ENCODE measurements at places on chromosomes 4 and X.

- DNase-seq: no peak
These were observed 2.5 kb downstream of the CPEB2 start for GRCh38 chr4:15004739-15005301.

DNA sequence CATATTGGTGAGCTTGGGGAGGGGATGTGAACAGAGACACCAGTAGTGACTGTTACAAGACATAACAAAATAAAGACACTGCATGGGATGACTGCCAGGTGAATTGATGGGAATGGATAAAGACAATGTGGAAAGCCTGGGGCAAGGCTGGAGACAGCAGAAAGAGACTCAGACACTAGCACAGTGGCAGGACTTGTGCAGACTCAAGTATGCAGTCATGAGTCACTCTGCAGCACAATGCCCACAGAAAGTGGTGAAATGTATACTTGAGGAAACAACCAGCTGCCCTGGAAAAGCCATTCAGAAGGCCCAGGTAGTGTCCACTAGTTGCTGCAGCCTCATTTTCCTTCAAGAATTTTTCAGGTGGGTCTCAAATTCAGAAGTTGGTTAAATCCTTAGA, 452.3 kb downstream of the MID1IP1 start:
- peak; percentile 20 for DNase-seq

DNA sequence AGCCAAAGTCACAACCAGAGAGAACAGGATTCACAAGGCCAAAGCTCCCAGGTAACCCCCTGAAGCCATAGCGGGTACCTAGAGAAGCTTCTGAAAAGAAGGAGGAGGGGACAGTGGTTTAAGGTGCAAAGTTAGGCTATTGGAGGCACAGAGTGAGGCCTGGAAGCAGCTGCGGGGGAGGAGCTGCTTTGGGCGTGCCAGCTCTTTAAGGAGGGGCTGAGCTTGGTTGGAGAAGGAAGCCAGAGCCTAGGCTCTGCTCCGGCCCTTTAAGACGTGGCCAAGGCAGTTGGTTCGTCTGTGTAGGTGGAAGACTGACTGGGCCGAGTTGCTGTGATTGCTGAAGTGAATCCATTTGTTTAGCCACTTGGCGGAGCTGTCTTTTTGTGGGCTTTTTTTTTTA, 1.5 kb downstream of the KLF8 start:
- DNase-seq: peak; percentile 37

- peak; percentile 98 for DNase-seq
These were observed 186.4 kb upstream of the GALNT7 start for GRCh38 chr4:172982151-172982590.

DNA sequence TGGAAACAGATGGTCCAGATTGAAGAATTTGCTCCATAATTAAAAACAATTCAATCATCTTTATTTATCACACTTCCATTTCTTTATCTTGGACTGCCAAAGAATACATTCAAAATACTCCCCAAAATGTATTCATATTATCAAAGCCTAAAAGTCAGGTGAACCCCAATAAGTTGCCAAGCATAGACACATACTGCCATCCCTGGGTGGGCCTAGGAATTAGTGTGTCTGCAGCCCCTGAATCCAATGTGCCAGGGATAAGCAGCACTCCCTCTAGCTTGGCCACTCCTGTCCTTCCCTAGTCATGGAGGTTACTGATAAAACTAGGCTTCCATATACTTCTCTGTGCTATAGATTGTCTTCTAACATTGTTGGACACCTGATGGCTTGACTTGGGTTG, 199.9 kb downstream of the TENM3 start:
- no peak for DNase-seq

GRCh38 chrX:21438792-21439191, 64.6 kb downstream of the CNKSR2 start:
- DNase-seq: no peak

DNA sequence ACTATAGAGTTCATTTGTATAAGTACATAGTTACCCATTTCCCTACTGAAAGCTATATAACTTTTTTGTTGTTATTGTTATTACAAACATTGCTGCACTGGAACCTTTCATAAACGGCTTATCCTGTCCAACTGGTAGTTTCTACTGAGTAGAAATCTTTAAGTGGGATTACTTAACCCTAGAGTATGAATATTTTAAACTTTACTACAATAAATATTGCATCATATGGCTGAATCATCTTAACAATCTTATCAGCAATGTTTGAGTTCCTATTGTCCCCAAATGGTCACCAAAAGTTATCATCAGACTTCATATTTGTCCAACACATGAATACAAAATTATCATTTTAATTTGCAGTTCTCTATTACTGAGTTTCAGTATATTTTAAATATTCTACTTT, 40.5 kb downstream of the LCORL start:
- no peak for DNase-seq

DNA sequence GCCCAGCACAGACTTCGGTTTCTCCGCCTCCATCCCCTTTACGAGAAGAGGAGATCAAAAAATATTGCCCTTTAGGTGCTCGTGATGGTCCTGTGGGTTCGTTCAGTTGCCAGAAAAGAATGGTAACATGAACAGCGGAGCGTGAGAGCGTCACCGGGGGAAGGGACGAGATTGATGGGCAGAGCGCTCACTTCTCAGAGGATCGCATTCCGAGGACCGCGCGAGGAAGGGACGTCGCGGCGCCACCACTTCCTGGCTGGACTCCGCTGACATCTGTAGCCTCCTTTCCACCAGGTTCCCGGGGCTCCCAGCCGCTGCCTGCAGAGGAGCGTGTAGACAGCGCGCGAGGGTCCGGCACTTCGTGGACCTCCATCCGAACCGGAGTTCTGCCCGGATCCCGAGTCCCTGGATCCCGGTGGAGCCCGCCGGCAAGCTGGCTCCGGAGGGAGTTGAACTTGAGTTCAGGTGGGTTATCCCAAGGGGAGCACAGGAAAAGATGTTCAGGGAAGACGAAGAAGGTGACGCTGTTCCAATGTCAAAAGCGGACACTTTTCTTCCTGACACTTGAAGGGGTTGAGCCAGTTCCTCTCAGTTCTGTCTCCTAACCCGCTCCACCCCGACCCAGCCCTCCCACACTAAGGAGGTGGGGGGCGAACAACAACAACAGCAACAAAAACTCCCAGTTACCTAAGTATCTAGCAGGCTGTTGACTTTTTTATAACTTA, 484 bp downstream of the GALNTL6 start:
- DNase-seq: no peak

DNA sequence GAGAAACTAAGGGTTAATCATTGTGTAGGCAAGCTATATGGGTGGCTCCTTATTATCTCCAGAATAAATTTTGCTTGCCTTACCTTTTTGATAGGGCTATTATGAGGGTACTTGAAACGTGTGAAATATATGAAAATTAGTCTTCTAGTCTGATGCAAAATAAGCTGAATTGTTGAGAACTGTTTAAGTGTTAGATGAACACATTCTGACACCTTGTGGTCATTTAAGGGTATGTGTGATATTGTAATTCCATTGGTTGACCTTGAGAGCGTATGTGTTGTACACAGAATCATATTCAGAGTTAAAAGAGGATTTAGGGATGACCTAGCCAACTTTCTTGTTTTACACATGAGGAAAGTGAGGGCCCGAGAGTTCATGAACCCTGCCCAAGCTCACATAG, 44.6 kb upstream of the LINC00632 start:
- DNase-seq: no peak

GRCh38 chr4:123405267-123405865, 8.8 kb downstream of the SPRY1 start:
- DNase-seq: no peak

DNA sequence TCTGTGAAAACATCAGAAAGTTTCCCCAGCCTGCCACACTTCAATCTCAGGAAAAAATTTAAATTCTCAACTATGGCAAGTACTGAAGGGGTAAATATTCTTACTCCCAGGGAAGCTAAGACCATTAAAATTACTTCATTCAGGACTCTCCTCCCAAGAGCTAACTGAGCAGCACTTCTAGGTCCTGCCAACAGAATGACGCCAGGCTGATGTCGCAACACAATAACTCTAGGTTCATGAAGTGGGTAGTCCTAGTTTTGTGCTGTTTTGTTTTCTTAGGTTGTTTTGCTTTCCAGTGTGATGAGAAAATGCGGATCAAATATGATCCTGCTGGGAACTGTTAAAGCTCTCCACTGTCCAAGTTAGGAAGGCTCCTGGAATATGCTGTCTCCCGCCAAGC, 180.0 kb downstream of the NKX6-1 start:
- no peak for DNase-seq

- no peak for DNase-seq
These were observed 67.1 kb downstream of the DCLK2 start for GRCh38 chr4:150145090-150145945.

DNA sequence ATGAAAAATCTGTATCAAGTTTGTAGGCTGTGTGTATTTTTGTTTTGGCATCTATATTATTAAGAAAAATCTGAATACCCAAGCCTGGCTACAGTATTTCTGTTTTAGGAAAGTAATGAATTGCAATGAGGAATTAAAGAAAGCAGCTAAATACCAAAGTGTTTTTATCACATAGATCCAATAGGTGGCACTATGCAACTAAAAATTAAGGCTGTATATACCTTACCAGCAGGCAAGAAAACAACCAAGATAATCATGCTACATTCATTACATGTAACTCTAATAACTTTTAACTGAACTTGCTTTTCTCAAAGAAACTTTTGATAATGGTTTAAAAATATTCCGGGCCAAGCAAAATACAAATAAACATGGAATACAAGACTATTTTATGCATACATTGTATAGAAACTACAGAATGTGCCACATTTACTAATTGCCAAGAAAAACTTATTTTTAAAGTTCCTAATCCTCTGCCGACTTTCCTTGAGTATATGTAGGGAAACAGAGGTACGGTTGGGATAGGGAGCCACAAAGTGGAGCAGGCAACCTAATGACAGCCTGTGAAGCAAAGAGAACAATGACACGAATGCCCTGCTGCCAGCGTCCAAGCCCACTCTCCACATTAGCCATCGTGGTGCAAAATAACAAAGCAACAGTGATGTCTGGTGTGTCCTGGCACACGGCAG, 63.7 kb downstream of the SEC24D start:
- no peak for DNase-seq

- DNase-seq: peak; percentile 1
These were observed 26.6 kb downstream of the MAOA start for GRCh38 chrX:43682726-43683125.

- no peak for DNase-seq
These were observed 69.5 kb downstream of the APBB2 start for GRCh38 chr4:41144812-41145211.

- no peak for DNase-seq
These were observed 120.9 kb downstream of the NPFFR2 start for GRCh38 chr4:72152731-72153130.

GRCh38 chrX:108068121-108068520, 23.2 kb downstream of the PSMD10 start:
- no peak for DNase-seq

GRCh38 chrX:38620623-38621022, 59.3 kb downstream of the TSPAN7 start:
- DNase-seq: no peak

- no peak for DNase-seq
These were observed 36.0 kb downstream of the PF4 start for GRCh38 chr4:73945674-73946449.

GRCh38 chrX:103730796-103731493, 20.2 kb downstream of the TMEM31 start:
- DNase-seq: no peak

- DNase-seq: no peak
These were observed 17.6 kb downstream of the HMX1 start for GRCh38 chr4:8854016-8854415.

DNA sequence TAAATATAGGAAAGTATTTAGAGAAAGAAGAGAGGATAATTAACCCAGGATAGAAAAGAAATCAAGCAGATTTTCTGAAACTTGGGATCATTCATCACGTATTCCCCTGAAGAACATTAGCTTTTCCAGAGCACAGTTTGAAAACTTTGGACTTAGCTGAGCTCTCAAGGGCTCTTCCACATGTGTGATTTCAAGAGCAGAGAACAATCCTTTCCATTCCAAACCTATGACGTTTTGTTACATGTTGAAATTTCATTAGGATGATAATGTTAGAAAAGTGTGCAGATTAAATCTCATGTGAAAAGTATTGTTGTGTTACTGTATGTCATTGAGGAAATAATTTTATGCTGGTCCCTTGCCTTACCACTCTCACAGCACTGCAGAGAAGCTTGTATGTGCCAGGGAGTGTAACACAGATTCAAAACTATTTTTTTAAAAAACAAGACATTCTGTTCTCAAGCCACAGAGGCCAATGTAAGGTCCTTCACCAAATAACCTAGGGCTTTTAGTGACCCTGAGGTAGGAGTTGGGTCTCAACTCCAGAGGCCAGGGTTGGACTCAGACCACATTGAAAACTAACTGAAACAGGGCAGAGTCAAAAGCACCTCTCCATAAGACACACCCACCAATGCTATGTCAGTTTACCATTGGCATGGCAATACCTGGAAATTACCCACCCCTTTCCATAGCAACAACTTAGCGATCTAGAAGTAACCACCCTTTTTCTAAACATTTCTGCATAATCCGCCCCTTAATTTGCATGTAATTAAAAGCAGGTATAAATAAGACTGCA, 141.3 kb downstream of the ANXA5 start:
- DNase-seq: no peak

Data from epithelial cell of prostate (primary cell).